RPMI8226 (cell line): ENCODE measurements at places on chromosomes 11 and 22.

DNA sequence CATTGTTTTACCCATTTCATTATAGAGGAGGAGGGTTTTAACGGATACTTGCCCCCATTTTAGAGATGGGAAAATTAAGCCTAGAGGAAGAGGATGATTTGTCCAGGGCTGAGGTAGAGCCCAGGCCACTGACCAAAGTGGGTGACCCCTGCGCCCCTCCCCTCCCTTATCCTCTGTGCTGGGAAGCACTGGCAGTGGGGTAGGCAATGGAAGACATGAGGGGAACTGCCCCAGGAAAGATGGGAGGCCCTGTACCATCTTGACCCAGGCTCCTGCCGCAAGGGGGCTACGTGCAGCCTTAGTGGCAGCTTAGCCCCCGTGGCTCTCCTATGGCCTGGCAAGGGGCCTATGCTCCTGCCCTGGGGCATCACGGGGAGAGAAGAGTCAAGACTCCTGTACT, 76.4 kb upstream of the MYOD1 start:
- DNase-seq = no peak

DNA sequence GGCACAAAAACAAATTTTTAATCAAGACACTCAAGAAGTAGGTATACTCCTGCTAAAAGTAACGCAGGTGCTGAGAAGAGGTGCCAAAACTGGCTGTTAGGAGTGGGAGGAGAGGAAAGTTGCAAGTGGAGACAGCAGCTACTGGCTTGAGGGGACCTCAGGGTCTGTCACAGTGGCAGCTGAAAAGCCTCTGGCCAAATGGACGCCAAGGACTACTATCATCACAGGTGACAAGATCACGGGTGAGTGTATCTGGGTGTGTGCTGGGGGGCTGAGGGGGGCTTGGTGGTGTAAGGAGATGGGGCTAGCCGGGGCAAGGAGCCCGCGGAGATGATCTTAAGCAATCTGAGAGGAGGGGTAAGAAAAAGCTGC, 687 bp downstream of the ZNF202 start:
- no peak for DNase-seq

DNA sequence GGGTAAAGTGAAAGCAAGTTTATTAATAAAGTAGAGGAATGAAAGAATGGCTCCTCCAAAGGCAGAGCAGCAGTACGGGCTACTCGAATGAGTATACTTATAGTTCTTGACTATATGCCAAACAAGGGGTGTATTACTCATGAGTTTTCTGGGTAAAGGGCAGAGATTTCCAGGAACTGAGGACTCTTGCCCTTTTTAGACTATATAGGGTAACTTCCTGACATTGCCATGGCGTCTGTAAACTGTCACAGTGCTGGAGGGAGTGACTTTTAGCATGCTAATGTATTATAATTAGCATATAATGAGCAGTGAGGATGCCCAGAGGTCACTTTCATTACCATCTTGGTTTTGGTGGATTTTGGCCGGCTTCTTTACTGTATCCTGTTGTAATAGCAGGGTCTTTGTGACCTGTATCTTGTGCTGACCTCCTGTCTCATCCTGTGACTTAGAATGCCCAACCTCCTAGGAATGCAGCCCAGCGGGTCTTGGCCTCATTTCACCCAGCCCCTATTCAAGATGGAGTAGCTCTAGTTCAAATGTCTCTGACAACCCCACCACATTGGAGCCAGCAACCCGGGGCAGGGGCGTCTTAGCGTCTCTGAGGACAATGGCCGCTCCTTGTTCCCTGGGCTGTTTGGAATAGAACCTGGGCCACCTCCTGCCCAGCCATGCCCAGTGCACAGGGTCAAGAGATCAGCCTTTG, 34.9 kb upstream of the CD82 start:
- DNase-seq = no peak

- DNase-seq = no peak
Measured at GRCh38 chr11:61067782-61068446, 34.4 kb upstream of the CD5 start.

GRCh38 chr11:66659763-66660162, 17.9 kb downstream of the RBM4B start:
- DNase-seq = no peak

GRCh38 chr22:17272511-17272991, 53.3 kb upstream of the ADA2 start:
- no peak for DNase-seq

DNA sequence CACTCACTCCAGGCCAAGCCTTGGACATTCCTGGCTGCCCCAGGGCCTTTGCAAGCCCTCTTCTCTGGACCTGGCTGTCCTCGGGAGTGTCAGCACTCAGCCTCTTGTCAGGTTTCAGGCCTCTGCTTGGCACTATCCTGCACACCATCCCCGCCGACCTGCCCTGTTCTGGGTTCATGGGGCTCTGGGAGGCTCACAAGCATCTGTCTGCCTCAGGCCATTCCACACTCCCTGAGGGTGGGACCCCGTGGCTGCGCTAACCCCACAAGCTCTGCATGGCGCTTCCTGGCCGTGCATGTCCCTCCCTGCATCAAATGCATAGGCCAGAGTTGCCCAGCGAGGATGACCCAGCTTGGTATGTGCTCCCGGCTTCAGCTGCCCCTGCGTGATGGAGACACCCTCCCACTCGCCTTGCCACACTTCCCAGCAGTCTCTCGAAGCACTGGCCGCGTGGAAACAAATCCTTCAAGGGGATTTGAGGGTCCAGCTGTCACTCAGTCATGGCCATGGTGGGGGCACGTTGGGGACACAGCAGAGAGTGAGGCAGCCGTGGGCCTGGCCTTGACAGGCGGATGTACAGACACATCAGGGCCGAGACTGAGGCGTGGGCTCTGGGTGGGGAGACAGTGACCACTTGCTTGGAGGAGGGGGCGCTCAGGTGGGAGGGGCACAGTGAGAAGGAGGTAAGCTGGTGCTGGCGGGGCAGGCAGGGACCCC, 87.3 kb downstream of the KCNQ1 start:
- no peak for DNase-seq

DNA sequence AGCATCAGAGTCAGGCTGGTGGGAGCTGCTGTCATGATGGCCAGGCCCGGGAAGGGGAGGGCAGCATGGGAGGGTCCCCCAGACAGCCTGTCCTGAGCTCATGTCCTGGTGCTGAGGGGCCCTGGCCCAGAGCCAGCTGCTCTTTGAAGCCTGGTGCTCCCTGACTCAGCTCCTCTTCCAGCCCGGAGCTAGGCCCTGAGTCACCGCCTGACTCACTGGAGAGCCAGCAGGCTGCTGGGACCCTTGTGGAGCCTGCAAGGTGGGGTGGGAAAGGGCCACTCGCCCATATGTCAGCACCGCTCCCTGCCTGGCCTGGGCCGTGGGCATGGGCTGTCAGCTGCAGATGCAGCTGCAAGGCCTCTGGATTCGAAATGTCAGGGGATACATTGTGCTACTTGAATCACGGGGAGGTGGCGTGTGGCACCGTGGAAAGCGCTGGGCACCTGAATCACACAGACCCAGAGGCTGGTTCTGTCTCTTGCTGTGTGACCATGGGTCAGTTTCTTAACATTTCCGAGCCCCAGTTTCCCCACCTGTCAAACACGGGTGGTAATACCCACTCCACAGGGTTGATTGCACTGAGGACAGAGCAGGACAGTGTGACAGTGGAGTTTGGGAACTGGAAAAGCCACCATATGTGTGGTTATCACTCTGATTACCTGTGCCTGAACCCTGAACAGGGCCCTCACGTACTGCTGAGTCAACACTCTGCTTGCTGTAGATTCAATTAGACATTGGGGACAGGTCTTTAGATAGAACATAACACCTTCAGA, 4.4 kb downstream of the CACNA1I start:
- DNase-seq = no peak

DNA sequence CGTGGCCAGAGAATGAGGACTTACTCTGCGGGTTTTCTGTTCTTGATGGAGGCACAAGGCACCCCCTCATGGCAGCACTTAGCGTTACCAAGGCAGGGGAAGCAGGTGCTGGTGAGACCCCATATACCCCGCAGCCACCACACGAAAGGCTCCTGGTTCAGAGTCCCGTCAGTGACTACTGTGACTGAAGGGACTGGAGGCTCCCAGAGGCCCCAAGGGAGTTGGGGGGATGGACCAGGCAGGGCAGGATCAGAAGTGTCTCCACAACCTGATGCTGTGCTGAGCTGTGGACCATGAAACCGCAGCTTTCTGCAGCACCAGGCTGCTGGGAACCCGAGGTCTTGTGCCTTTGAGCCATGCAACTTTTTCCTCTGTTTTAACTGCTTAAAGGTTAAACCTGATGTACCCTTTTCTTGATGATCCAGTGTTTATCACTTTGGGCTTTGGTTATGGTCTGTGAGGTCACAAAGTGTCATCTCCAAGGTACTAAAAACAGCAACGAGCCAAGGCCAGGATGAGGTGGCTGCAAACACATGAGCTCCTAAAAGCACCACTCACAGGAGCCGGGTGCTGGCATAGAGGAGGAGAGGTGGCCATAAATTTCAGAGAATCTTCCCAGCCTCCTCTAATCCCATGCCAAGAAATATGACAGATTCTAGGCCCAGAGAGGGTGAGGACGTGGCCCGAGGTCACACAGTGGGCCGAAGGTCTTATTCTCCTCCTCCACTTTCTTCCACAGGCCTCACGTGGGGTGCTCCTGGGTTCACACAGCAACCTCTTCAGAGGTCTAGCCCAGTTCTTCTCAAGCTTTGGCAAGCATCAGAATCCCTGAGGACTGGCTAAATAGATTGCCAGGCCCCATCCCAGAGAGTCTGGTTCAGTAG, 4.2 kb upstream of the LRRC32 start:
- DNase-seq = no peak

GRCh38 chr22:41360126-41360525, 21.6 kb upstream of the TEF start:
- DNase-seq = no peak

- no peak for DNase-seq
Measured at GRCh38 chr11:45798793-45799441, 6.0 kb upstream of the SLC35C1 start.

GRCh38 chr11:10410844-10411200, 44.2 kb upstream of the AMPD3 start:
- DNase-seq = no peak

GRCh38 chr11:104905271-104905670, 7.0 kb upstream of the CASP12 start:
- no peak for DNase-seq

- DNase-seq = no peak
Measured at GRCh38 chr22:32334660-32335365, 22.9 kb upstream of the RFPL3 start.

- DNase-seq = no peak
Measured at GRCh38 chr11:73379189-73379880, 3.1 kb downstream of the RELT start.

GRCh38 chr11:10975287-10975721, 117.5 kb upstream of the ZBED5 start:
- DNase-seq = no peak

DNA sequence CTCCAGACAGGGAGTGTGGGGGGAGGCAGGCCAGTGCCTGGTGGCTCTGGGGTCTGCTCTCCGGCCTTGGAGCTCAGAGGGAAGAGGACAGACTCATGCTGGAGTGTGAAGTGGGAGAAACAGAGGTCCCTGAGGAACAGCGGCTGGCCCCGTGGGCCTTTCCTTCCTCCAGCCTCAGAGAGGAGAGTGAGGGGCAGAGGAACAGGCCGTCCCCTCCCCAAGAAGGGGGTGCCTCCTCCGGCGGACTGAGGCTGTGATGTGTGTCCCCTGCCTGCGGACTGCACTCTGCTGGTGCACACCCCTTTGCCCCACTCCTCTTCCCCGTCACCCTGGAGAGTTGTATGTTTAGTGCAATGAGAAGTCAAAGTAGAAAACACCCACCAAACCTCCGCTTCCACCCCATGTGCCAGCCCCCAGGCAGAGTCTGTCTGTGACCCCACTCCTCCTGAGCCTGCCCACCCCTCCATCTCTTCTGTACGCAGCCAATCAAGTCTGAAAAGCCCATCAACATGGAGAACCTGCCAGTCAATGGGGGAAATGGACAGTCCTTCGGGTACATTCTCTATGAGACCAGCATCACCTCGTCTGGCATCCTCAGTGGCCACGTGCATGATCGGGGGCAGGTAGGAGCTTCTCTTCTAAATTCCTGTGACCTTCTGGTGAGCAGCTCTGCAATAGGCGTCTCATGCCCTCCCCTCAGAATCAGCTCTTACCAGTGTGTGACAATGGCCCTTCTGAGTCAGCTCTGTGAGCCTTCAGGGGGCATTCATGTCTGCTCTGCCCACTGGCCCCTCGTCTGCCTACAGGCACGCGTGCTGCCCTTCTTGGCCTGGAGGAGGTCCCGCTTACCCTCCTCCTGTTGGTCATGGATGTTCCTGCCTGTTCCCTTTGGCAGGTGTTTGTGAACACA, 39.0 kb downstream of the GLB1L2 start:
- no peak for DNase-seq

DNA sequence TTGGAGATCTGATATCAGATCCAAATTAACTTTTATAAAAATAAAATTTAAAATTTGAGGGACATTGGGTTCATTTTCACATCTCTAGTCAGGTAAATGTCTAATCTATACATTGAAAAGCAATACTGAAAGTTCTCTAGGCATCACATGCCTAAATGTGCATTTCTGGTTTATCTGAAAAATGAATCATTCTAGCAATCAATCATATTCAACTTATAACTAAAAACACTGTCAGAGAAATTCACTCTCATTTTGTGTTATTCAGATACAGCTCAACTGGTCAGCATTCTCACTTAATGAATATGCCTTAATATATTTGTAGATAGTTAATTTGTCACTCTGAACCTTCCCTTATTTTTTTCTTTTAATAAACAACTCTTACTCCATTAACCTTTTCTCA, 243.2 kb downstream of the CASP12 start:
- DNase-seq = no peak

DNA sequence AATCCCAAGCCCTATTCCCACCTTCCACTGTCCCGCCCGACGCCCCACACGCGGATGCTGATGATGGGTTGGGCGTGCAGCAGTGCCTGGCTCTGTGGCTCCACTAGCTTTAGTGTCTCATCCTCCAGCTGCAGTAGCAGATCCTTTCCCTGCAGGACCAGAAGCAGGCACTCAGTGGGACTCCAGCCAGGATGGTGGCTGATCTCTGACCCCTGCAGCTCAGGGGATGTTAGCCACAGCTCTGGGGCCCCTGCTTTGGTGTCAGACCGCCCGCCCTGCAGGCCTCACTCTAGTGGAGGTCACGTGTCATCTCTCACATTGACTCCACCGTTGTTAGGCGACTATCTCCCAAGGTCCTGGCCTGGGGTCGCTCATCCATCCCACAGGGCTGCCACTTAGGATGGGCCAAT, 11.8 kb downstream of the SMPD1 start:
- DNase-seq = no peak

DNA sequence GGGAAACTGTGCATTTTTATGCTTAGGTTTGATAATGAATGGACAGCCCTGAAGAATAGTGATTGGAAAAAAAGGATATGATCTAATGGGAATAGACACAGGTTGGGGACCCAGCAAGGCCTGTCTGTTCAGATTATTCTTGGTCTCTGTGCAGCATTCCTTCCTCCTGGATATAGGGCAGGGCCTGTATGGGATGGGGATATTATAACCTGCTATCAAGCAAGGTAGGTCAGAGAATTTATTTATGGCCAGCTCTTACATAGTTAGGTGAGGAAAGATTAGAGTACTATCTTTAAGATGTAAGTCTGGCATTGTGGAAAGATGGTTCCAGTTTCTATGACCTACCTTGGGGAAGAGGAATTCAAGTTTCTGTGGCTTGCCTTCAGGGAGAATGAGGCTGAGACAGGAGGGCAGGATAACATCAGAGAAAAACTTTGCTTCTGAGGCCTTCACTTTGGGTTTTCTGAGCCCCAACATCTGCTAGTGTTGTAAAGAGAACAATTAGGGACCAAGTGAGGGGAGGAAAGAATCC, 8.5 kb upstream of the BIRC2 start:
- DNase-seq = no peak

GRCh38 chr11:102214623-102215022, 102.7 kb upstream of the BIRC3 start:
- no peak for DNase-seq

- no peak for DNase-seq
Measured at GRCh38 chr11:57057561-57057960, 68.8 kb downstream of the OR5AK2 start.
